ENCODE measurements at places on chromosomes 12 and 14. TPM values are rescaled to one million over a fixed set of nuclear protein-coding genes. Genes with fewer than 3 reads are reported as not detected.

Gene CDCA4
- 10.7 TPM for total RNA-seq

Gene OR6C2
- not detected for total RNA-seq

Gene PIWIL1
- total RNA-seq: not detected

Gene FAM181A
- not detected for total RNA-seq

Gene SLC16A7
- 32.8 TPM for total RNA-seq

Gene SERPINA1
- total RNA-seq: not detected

Gene KRT79
- not detected for total RNA-seq

Gene GEMIN2
- 13.4 TPM for total RNA-seq

Gene NELL2
- total RNA-seq: 0.39 TPM

Gene SERPINA10
- total RNA-seq: not detected

Gene C1R
- total RNA-seq: 2.0 TPM

Gene AQP2
- not detected for total RNA-seq

Gene OASL
- total RNA-seq: 1.1 TPM

Gene ATP6V1D
- 35.6 TPM for total RNA-seq

Gene TAS2R10
- total RNA-seq: 0.27 TPM

Gene MORN3
- 2.0 TPM for total RNA-seq

Gene LRRC10
- total RNA-seq: not detected

Gene KRT85
- total RNA-seq: not detected

Gene FAM186B
- total RNA-seq: 0.70 TPM

Gene DHRS2
- not detected for total RNA-seq

Gene HPD
- not detected for total RNA-seq

Data from B cell (primary cell).